ENCODE measurements at places on chromosomes 3 and 15.

DNA sequence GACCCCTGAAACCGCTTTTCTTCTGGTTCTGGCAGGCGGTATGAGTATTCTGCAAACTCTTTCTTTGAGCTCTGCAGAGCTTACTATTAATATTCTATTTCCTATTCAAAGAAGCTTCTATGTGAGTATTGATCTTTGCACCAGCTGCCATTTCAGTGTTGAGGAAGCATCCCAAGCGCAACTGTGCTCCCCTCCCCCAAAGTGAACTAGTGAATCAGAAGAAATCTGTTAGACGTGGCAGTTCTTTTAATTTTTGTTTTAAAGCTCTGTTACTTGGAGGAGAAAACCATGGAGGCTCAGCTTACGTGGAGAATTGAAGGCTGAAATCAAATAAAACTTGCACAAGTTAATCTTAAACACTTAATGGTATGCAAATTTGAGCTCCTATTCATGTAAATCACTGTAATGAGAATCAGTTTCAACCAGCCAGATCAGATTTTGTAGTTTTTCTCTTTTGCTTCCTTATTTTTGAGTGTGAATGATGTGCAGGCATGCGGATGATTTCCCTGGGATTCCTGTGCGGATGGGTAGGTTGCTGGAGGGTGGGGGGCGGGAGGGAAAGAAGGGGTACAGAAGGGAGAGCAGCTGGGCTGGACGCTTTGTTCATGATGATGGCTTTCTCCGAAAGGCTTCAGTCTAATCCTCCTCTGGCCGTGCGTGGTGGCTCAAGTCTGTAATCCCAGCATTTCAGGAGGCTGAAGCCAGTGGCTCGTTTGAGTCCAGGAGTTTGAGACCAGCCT is 16.1 kb upstream of the AGBL1 start:
- no peak for DNase-seq

DNA sequence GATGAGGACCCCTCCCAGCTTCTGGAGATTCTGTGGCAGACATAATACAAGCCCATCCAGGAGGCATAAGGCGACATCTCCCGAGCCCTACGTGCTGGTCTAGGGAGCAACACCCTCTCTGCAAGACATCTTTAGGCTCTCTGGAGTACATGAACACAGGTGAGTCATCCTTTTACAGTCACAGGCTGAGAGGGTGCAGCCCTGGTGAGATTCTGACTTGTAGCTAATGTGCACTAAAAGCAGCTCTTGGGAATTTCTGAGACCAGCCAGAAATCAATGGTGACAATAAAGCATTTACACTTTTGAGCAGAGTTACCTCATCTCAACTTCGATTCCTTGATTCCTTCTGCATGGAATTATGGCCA is 131.1 kb downstream of the XXYLT1 start:
- DNase-seq = no peak

DNA sequence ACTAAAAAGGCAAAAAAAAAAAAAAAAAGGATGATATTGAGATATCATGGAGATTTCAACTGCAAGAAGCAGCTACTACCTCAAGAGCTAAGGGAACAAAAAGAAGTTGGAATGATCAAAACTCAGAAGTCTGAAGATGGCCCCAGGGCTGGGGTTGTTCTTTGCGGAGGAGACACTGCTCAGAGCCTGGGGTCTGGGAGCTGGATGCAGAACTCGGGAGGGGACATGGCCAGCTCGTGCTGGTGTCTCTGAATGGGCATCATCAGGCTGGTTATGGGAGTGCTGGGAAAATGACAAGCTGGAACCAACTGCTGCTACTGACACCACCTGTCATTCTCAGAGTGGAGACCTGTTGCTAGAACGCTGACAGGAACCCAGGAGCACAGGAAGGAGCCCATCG is 14.2 kb upstream of the ADIPOQ start:
- DNase-seq = no peak

DNA sequence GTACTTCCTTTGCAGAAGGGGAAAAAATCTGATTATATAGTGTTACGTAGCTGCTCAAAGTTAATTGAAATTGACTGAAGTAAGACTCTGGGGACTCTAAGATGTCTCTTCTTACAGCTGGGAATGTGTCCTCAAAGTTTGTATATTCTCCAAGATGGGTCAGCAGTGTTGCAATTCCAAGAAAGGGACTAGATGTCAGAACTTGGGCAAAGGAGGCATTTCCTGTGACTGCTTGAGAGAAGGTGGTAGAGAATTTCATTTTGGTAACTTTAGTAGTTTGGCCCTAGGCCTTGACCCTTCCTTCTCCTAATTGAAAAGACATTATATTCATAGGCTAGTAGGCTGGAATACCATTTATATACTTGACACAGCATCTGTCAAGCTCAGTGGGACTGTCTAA is 33.9 kb downstream of the PTPRG start:
- DNase-seq = no peak

DNA sequence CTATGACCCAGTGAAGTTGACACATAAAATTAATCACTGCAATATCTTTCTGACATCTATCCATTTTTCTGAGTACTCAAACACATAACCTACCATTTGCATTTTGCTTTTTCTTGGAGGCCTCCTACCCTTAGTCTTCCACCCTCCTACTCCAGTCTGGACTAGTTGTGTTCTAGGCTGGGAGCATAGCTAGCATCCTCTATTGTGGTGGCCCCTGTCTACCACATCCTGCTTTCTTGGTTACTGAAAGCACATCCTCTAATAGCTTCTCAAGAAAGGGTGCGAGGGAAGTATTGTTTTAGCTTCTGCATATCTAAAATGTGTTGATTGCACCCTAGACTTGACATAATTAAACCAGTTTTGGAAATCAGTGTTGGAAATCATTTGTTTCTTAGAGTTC is 176.5 kb downstream of the THSD4 start:
- DNase-seq = no peak

DNA sequence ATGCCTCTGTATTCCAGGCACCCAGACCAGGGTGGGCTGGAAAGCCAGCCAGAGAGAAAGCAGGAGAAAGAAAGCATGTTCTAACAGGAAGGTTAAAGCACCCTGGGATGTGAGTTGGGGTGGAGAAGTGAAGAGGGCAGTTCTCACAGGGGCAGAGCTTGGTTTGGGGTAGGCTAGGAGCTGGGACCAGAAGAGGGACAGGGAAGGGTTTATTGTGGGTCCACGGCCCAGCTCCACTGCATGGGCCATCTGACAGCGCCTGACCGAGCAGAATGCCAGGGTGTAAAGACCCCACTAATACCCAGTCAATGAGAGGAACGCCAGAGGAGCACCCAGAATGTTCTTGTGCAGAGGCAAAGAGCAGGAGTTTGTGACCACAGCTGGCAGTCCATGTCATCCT is 27.1 kb upstream of the MAGEF1 start:
- DNase-seq = no peak

GRCh38 chr3:129605922-129606635 is 397 bp downstream of the PLXND1 start:
- DNase-seq = no peak

GRCh38 chr3:112134335-112135124 is 1.5 kb upstream of the GCSAM start:
- no peak for DNase-seq

- DNase-seq = no peak
These were observed 26.8 kb downstream of the RBP2 start for GRCh38 chr3:139449566-139449965.

DNA sequence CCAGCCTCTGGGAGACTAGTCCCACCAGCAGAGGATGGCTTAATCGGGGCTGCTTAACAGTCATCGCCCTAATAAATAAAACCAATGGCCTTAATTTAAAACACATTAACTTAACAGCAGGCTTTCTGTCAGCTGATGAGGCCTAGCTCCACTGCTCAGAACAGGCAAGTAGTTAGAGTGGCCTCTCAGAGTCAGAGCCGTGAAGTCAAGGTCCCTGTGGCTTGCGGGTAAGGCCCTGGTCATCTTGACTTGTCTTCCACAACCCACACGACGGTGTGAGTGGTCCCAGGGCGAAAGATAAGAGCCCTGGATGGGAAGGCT is 11.8 kb downstream of the XXYLT1 start:
- DNase-seq = no peak

- DNase-seq = no peak
These were observed 387.0 kb downstream of the ZBBX start for GRCh38 chr3:166993015-166993630.

- no peak for DNase-seq
These were observed 29.4 kb downstream of the EEFSEC start for GRCh38 chr3:128182656-128183055.

GRCh38 chr3:57998366-57999283 is 9.6 kb upstream of the FLNB start:
- DNase-seq = no peak

- no peak for DNase-seq
These were observed 21.9 kb upstream of the RPL29 start for GRCh38 chr3:52017586-52017985.

DNA sequence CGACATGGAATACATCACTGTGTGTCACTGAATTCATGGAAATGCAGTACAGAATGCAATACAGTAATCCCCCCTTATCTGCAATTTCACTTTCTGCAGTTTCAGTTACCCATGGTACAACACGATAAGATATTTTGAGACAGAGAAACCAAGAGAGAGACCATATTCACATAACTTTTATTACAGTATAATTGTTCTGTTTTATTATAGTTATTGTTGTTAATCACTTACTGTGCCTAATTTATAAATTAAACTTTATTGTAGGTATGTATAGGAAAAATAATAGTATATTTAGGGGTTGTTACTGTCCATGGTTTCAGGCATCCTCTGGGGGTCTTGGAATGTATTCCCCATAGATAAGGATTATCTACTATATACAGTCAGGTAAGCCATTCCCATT is 61.8 kb downstream of the MBNL1 start:
- DNase-seq = no peak

GRCh38 chr15:61481886-61482285 is 252.8 kb upstream of the RORA start:
- DNase-seq = no peak

DNA sequence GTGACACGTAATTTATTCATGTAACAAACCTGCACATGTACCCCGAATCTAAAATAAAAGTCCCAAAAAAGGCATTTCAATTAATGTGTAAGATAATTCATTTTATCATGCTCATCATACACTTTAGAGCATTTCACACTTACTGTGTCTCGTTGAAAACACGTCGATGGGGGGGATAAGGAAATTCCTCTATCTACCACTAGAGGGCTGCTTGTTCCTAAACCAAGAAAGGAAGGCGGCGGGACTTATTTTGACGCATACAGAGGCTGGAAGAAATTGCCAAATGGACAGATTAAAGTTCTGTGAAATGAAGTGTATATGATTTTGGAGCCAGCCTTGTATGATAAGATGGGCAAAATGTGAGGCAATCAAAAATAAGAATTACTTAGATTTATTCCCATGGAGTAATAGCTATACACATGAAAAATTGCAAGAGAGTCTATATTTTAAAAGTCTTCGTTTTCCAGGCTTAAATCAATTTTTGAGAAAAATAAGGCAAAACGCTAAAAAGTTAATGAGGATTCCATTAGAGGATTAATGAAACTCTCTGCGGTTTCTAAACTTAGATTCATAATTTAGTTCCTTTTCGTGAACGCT is 346.8 kb downstream of the CNTN3 start:
- DNase-seq = no peak

DNA sequence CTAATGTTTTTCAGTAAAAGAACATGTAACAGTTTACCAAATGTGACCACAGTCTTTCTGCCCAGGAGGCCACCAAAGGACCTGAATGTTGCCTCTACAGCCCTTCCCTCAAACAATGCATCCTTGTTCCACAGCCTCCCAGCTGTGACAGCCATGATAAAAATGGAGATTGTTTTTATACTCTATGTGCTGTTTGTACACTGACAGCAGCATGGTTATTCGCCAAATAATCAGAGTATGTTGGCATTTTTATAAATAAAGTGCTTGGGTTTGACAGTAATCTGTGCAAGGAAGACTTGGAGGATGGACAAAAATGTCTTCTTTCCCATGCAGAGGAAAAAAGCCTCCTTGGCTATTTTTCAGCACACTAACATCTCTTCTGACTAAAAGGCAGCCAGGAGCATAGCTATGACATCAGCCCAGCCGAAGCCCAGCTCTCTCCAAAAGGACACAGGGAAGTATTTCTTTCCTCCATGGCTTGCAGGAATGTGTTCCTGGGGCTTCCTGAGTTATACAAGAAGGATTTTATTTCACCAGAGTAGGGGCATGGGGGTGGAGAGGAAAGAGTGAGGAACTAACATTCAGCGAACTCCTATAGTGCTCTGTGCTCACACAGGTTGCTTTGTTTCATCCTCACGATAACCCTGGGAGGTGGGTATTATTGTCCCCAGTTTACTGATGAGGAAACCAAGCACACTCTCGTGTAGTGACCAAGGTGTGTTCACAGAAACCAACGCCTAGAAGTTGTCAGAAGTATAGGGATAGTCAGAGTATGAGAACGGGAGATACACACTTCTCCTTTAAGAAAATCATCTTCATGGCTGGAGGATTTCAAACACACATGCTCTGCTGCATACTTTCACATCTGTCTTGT is 339.7 kb downstream of the MECOM start:
- no peak for DNase-seq

- DNase-seq = no peak
These were observed 126.7 kb downstream of the IGSF11 start for GRCh38 chr3:118907909-118908308.

- no peak for DNase-seq
These were observed 57.9 kb downstream of the ARHGAP31 start for GRCh38 chr3:119352034-119352609.

DNA sequence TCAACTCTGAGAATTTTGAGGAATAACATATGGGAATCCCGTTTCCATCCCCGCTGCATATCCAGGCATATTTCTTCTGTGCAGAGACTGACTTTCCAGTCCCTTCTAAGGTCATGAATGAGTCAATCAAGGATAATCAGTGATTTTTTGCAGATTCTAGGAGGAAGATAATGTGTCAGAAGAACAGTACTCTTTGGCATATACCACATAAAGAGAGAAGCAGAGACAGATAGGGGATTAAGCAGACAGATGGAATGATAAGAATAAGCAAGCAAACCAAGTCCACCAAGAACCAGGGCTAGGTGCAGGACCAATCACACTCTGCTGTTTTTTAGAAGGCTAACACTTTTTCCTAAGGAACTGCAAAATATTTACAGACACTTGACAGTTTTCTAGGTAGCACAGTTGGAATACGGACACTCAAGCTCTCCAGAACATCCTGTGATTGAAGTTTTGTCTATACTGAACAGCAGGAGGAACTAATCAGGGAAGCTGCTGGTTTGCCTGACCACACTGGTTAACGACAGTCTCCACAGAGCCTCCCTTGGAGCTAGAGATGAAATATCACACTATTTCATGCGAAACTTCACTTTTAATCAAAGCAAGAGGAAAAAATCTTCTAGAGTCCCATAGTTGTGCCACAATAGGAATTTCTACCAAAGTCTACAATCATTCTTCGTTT is 450.0 kb upstream of the KCNMB2 start:
- no peak for DNase-seq

DNA sequence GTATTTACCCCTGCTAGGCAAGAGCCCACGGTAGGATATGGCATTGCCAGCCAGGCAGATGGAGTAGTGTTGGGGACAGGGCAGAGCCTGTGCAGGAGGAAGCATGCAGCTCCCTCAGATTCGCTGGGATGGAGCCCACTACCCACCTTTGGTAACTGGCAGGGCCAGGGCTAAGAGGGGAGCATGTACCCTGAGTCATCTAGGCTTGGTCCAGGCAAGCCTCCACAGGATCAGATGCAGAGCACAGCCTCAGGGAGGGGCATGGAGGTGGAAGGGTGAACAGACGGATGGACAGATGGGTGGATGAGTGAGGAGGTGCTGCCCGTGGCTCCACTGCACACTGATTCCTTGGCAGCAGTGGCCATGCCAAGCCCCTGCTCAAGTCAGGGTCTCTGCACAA is 33.0 kb downstream of the IL20RB start:
- no peak for DNase-seq
